ENCODE measurements at places on chromosomes 6 and 20. TPM values are rescaled to one million over a fixed set of nuclear protein-coding genes. Genes with fewer than 3 reads are reported as not detected.

The HLA-DQA2 gene
- total RNA-seq = not detected

The SLC35D3 gene
- under 0.01 TPM for total RNA-seq

The COL21A1 gene
- 1.8 TPM for total RNA-seq

The TFAP2B gene
- not detected for total RNA-seq

The CFB gene
- 1.3 TPM for total RNA-seq

The SKIC2 gene
- 49.4 TPM for total RNA-seq

The HUS1B gene
- 0.65 TPM for total RNA-seq

The GSTA2 gene
- total RNA-seq = not detected

The FOXF2 gene
- total RNA-seq = not detected

The CDH22 gene
- total RNA-seq = not detected

The C6orf141 gene
- 2.7 TPM for total RNA-seq

The PCK1 gene
- not detected for total RNA-seq
